T-helper 2 cell (primary cell): ENCODE measurements at places on chromosomes 11 and 22.

DNA sequence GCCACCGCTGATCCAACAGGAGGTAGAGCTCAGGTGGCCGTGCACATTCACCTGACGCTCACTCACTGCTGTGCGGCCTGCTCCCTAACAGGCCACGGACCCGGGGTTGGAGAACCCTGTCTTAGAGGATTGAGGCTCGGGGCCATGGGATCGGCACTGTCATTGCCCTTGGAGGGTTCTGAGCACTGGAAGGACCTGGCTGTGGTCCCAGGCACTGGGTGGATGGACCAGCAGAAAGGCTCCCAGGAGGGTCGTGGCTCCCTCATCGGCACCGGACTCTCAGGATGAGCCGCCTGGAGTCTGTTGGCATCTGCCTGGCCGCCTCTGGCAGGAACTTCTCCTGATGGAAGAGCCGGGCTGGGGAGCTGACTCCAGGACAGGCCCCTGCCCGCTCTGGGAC, 6.5 kb downstream of the KCNQ1 start:
- DNase-seq: no peak

DNA sequence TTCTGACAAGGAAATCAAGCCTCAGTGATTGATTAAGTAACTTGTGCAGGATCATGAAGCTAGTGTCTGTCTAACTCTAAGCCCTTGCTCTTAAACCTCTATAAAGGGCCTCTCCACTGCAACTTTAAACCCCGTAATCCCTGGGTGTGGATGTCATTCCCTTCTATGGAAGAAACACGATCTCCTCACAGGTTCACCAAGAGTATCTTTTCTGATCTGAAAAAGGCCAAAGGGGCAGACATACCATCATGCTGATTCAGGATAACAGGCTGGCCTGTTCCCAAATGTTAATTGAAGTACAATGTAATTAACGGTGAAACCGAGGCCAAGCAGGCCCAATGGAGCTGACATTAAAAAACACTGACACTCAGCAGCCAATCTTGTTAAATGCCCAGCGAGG, 17.1 kb downstream of the TTC12 start:
- no peak for DNase-seq

DNA sequence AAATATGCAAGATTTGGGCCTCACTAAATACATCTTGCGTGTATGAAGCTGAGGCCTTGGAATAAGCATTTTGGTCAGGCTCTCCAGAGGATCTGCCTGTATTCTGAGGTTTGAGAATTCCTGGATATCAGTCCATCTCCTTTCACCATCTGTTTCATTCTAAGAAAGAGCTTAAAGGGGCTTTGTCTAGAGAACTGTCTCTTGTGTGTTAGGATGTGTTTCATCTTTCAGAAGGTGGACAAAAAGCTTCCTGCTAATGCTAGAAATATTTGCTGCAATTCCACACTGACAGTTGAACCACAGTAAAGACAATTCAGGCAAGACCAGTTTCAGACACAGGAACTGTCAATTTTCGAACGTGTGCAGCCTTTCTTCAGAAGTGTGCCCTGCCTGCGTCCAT, 185.4 kb downstream of the DBX1 start:
- no peak for DNase-seq

- no peak for DNase-seq
Observed at GRCh38 chr11:2812371-2812991, 73.1 kb downstream of the CDKN1C start.

DNA sequence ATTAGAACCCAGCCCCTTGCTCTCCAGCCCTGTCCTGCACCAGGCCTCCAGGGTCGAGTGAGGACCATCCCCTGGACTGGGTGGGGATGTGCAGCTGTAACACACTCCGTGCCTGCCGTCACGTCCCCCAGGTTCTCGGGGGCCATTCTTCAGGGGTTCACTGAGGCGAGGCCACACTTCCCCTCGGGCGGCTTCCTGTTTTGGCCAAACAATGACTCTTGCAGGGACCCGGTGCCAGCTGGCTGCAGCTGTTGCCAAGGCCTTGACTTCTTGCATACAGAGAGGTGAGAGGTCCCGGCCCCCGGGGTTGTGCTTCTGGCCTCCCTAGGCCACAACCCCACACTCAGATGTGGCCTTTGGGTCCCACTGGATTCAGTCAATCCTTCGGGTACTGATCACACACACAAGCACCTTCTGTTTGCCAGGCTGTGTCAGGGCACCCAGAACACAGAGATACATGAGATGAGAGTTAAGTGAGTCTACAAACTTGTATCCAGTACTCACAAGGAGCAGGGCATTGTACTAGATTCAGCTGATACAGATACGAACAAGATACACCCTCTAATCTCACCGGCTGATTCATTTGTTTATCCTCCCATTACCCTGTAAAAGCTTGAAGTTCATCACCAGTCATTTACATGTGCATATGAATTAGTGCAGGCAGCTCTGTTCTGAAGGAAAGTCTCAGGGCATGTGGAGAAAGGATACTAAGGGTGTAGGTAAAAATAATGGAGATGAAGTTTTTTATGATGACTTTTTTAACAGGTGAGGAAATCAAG, 32.9 kb downstream of the LRRC32 start:
- no peak for DNase-seq

DNA sequence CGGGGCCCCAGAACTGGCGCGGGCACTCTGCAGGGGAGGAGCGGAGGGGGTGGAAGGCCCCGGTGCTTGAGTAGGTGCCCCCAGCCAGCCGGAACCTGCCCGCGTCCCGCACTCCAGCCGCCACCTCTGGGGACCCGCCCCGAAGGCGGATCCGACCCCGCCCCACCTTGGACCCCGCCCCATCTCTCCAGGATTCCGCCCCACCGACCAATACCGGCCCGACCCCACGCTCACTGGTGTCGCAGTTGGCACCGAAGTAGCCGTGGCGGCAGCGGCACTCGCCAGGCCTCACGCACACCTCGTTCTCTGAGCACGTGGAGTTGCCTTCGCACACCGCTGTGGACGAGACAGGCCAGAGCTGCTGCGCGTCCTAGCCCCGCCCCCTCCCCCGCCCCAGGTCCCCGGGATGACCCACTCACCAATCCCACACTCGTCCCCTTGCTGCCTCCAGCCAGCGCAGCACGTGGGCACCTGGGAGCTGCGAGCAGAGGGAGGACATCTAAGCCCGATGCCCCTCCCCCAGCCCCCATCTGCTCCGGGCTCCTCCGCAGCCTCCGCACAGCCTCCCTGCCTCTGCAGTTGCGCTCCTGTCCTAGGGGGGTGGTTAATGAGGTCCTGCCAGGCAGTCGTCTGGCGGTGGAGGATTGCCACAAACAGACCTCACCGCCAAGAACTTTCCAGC, 6.0 kb downstream of the SCARF2 start:
- DNase-seq: no peak

DNA sequence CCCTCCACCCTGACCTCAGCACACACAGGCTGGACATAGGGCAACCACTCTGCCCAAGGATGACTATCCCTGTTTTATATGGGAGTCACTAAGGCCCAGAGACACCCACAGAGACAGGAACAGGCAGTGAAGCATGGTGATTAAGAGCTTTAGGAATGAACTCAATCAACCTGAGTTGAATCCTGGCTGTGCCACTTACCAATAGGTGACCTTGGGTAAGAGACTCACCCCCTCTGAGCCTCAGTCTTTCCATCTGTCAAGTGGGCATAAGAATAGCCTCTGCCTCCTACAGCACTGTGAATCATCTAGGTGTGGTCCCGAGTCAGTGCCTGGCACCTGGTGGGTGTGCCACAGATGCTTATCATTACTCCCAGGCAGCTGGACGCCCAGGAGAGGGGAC, 6.8 kb downstream of the CRYBB1 start:
- no peak for DNase-seq

DNA sequence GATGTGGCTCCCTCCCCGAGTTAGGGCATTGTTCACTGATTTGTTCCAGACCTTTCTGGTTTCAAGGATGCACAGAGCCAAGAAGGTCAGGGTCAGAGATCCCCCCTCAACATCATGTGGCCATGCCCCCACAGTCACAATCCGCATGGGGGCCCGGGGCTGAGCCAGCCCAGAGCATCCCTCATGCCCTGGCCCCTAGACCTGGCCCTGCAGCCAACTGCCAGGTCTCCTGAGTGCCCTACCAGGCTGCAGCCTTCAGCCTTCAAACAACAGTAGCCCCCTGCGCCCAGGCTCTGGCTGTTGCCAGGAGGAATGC, 142.4 kb downstream of the CRYBB2 start:
- DNase-seq: no peak

DNA sequence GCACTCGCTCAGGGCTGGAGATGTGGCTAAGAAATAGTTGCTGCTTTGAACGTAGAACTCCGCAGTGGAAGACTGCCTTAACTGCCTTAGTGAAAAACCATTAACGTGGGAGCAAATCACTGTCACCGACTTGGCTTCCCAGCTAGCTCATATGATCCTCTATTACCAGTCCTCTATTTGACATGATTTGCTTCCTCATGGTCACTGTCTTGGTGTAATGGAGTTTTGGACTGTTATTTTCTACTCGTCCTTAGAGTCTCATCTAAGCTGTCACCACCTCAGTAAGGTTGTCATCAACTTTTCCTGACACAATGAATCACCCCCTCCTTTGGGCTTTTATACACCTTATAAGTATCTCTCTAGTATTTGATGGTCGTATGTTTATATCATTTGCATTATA, 167.1 kb upstream of the NARS2 start:
- no peak for DNase-seq

- DNase-seq: no peak
Observed at GRCh38 chr11:16225623-16226022, 130.7 kb downstream of the SOX6 start.

DNA sequence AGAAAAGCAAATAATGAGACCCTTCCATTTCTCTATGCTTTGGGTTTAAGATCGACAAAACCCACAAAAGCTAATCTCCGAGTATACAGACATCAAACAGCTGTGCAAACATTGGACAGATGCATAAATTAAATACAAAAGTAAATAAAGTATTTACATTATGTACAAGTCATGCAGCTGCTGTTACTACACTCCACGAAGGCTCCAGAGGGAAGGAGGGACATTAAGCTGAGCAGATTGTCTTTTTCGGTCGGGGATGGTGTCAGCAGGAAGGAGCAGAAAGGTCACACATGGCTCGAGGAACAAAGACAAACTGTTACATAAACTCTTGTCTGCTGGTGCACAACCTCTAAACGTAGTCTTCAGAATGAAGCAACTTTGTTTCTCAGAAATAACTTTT, 88.8 kb upstream of the BARX2 start:
- DNase-seq: no peak

DNA sequence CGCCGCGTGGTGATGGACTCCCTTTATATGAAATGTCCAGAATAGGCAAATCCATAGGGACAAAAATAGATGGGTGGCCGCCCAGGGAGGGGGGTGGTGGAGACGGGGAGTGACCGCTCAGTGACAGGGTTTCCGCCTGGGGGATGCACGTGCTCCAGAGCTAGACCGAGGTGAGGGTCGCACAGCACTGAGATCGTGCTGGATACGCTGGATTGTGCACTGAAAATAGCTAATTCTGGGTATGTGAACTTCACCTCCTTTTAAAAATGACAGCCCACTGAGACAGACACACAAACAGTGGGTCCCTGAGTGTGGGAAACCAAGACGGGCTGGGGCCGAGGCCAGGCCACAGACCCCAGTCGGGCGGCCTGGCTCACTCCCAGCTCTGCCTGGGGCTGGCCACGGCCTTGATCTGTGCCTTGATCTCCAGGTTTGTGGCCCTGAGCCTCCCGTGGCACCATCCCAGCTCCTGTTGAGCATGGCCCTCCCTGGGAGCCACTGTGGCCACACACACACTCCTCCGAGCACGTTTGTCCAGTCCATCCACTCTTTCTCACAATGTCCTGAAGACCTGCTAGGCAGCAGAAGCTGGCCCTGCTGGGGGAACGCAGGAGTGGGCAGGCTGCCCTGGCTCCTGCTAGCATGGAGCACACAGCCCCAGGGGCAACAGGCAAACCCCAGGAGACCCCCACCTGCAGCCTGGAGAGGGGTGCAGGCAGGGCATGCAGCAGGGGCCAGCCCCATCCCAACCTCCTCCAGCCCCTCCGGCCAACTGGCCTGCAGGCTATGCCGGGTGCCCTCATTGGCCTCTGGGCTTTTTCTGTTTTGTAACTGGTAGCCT, 41.0 kb upstream of the TH start:
- no peak for DNase-seq

GRCh38 chr11:126587541-126587940, 232.1 kb downstream of the ST3GAL4 start:
- no peak for DNase-seq

GRCh38 chr22:48783821-48784266, 1043.8 kb downstream of the BRD1 start:
- no peak for DNase-seq

DNA sequence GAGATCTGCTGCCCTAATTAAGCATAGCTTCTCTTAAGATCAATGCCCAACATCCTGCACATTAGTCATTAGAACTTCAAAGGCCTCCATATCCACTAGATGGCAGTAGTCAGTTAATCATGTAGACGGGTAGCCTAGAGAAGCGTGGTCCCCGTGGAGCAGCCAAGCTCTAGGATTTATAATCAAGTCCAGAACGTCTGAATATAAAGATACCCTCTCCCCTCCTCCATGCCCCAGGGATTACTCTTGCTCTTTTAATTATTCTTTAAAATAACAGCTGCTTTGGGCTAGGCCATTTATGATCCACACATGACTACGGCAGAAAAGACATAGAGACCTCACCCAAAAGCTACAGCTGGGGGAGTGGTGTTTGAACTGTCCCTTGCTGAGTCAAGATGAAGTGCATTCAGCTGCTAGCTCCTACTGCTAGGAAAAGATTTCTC, 327.6 kb upstream of the PLET1 start:
- DNase-seq: no peak

DNA sequence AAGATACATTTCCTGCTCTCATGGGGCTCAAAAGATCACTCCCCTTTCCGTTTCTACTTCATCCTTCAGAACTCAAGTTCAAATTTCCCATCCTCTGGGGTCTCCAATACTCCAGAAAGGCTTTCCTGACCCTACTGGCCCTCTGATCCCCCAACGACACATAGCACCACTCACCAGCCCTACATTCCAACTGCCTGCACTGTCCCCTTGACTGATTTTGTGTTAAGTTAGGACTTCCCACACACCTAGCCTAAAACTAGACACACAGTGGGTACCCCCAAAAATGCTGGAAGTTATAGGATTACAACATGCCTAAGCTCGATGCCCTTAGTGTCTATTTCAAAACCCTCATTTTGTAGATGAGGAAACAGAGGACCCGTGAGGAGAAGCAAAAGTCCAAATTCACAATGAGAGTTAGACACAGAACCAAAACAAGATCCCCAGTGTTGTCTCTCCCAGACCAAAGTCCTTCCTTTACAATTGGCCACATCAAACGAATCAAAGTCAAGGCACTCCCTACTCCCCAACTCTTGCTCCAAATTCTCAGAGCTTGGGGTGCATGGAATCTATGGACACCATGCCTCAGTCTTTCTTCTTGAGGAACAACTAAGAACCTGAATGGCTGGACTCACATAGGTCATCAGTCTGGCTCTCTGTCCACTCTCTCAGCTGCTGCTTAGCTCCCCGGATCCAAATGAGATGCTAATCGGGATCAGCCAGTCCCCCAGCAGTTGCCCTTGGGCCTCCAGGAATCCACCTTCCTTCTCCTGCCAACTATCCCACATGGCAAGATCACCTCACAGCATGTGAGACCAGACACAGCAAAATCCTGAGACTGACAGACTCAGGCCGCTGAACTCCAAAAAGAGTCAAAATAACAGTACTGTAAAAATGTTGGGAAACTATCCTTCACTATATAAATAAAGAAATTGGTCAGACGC, 1.7 kb downstream of the CLPB start:
- no peak for DNase-seq
